LoVo (cell line): ENCODE measurements at places on chromosomes 4 and X.

DNA sequence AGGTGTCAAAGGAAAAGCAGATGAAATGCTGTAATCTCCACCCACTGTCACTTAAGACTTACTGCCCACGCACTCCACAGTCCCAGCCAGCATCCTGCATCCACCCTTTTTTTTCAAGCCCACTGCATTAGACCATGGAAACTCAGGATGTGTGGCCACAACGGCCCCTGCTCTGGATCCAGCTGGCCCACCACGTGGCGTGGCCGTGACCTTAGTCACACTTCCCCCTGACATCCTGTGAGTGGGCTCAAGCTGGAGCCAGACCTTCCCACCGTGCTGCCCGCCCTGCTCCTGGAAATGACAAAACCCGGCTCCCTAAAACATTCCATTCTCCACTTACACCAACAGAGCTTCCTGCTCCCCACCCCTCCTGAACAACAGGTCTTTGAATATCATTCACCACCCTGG lies 588.3 kb upstream of the DIPK2B start:
- no peak for DNase-seq

- DNase-seq: no peak
Observed at GRCh38 chrX:129706400-129707072, 32.2 kb upstream of the XPNPEP2 start.

DNA sequence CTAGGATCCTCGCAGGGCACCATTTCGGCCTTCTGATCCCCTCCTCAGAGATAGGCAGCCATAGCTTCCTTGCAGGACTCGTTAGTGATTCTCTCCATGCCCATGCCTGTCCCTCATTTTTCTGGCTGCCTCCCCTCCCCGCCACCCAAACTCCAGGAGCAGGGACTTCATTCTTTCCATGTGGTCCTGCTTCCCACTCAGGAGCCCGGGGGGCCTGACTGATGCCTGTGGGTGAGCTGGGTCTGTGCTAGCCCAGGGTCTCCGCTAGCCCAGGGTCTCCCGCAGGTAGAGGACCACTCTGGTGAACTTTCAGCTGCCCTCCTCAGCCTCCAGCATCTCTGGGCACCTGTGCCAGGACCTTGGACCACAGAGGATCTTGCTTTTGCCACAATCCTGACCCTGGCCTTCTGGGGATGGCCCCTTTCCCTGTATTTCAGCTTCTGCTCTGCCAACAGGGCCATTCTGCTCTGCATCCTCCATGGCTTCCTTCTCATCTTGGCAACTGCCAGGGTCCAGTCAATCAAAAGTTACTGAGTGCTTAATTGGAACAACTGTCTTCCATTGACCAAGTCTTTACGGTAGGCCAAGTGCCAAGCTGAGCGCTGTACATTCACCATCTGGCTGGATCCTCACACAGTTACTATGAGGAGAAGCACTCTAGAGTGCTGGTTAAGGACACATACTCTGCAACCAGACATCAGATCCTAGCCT lies 152.2 kb downstream of the EFNB1 start:
- DNase-seq: no peak

GRCh38 chr4:28462766-28463700 lies 1602.4 kb downstream of the STIM2 start:
- no peak for DNase-seq

GRCh38 chr4:26137288-26137687 lies 183.5 kb upstream of the RBPJ start:
- DNase-seq: no peak

GRCh38 chr4:6539009-6539764 lies 35.8 kb upstream of the MAN2B2 start:
- no peak for DNase-seq

- DNase-seq: no peak
Observed at GRCh38 chrX:38452603-38453002, 100.2 kb downstream of the OTC start.

DNA sequence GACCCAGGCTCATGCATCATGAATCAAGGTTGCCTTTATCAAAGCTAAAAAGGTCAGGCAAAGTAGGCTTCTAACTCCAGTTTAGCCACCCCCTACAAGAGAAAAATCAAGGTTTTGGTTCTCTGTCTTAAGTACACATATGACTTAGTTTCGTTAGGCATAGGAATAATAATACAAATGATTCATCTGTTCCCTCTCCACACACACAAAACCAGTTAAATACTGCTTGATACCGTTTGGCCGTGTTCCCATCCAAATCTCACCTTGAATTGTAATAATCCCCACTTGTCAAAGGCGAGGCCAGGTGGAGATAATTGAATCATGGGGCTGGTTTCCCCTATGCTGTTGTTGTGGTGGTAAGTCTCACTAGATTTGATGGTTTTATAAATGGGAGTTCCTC lies 226.2 kb downstream of the HS6ST2 start:
- no peak for DNase-seq

GRCh38 chr4:142697320-142697719 lies 148.8 kb downstream of the INPP4B start:
- no peak for DNase-seq
